ENCODE measurements at places on chromosomes 5 and 9.

- DNase-seq = no peak
Observed at GRCh38 chr9:120396931-120397330, 183.0 kb downstream of the CDK5RAP2 start.

DNA sequence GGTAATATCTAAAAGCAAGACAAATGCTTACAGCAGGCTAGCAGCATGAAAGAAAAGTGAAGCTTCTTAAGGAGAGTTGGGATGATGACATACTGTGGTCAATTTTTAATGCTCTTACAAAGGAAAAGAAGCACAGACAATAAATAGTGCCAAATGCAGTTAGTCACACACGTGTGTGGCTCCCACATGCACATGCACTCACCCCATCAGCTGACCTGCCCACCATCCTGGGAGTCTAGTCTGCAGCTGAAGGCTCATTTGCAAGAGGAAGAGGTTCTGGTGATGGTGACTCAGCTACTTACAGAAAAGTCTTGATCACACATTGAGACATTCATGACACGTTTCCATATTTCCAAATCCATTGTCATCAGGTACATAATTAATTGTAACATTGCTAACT lies 129.3 kb downstream of the MRPL36 start:
- DNase-seq = no peak

- no peak for DNase-seq
Observed at GRCh38 chr5:137741718-137742117, 5.8 kb upstream of the KLHL3 start.

DNA sequence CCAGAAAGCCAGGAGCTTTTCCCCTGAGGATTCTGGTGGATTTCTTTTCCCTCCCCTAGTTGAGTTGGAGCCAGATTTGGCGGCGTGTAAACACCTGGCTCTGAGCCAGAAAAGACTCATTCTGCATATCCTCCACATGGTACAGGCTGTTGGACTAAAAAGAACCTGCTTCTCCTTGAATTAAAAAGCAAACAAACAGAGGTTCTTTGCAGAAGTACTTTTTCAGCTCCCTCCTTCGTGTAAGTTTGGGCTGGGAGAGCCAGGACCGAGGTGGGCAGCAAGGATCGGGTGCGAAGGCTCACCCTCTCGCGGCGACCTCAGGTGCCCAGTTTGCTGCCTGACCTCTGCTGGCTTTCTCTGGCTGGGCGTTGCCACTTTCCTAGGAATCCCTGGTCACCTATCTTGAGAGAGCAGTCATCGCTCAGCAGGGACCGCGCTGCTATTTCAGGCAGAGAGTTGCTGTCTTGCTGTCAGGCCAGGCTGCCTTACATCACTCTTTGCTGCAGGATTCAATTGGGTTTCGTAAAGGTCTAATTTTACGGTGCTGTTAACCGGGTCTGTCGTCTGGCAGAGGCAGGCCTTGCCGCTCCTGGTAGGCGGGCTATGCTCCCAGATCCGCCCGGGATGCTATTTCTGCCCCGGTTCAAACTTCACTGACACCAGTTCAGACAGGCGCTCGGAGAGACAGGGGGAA lies 3.2 kb downstream of the PAPPA start:
- no peak for DNase-seq

- no peak for DNase-seq
Observed at GRCh38 chr9:91771864-91772263, 178.2 kb downstream of the ROR2 start.

All from CD4-positive, alpha-beta T cell treated with Interleukin-10 for 1 hour (primary cell).